ENCODE measurements at places on chromosomes 1 and 21.

- DNase-seq, result no peak
Observed at GRCh38 chr21:38661197-38661871, 144.4 kb upstream of the ETS2 start.

DNA sequence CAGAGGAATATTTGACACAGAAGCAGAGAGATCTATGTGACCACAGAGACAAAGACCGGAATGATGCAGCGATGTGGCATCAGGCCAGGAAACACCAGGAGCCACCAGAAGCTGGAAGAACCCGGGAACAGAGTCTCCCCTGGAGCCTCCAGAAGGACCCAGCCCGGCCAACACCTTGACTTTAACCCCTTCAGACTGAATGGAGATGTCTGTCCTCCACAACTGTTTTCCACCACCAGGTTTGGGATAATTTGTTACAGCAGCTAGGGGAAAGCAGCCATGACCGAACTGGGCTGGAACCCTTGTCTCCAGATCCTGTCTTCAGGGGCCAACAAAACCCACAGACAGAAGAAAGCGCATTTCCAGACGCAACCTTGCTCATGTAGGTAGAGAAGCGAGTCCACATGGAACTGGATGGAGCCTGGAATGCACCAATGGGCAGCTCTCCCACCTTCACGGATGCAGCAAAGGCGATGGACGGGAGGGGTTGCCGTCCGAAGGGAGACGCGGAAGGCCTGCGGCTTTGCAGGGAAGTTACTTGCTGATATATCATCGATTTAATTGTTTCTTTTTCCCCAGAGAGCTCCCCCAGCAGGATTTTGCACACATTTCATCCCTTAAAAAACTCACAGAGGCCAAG is 396.6 kb downstream of the NPHP4 start:
- DNase-seq, result no peak

DNA sequence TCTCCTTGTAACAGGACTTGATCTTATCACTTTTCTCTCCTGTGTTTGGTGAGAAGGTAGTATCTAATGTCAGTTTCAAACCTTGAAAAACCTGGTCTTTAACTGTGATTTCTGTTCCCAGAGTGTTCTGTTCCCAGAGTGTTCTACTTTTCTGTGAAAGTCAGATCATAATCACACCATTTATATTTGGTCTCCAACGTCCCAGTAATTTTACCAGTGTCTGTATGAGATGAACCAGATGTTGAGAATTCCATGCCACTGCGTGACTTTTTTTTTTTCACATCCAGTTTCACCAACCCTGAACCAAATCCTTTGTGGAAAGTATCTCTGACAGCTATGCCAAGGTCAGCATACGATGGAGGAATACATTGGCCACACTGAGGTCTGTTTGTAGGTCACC is 365.2 kb downstream of the USP25 start:
- DNase-seq, result no peak

- DNase-seq, result no peak
Observed at GRCh38 chr1:167472752-167473521, 45.4 kb downstream of the CD247 start.

- no peak for DNase-seq
Observed at GRCh38 chr1:232457595-232457994, 172.3 kb downstream of the SIPA1L2 start.

DNA sequence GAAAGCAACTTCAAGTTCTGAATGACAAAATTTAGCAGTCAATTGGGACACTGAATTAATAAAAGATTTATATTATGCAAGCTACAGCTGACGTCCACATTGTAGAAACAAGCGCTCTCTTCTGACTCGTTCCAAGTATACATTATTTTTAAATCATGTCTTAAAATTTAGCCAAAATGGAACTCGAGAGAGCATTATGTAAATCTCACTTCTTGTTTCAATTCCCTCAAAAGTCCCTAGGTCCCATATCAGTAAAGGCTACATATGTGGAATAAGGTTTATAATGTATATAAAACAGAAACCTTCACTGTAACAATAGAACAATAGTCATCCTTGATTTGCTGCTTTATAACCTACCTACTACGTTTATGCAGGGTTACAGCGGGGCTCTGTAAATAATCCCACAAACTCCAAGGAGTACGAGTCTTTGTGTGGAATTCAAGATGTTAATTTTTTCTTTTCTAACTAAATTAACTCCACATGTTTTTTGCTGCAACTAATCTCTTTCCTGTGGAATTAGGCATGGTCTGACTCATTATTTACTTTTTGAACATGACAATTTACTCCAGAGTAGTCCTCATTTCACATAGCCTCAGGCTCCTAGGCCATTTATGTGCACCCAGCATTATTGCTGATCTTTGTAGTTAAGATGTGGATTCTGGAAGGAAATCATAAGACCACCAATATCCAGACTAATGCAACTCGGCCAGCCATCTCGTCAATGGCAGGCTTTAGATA is 785.1 kb downstream of the LTN1 start:
- no peak for DNase-seq

DNA sequence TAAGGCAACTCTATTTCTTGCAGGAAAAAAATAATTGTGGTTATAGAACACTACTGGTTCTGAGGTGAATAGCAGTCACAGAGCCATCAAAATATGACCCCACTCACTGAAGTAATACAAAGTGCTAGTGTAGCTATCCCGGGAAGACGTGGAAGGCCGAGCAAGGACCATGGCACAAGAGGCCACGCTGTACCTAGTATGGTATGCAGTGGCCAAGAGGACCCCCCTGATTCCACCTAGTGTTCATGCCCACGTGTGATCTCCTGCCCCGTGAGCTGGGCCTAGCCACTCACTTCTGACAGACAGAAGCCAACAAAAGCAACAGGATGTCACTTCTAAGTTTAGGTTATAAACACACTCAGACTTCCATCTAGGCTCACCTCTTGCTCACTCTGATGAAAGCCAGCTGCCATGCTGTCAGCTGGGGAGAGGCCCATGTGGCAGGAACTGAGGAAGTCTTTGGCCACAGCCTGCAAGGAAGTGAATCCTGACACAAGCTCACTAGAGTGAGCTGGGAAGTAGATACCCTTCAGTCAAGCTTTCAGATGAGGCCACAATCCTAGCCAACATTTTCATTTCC is 21.7 kb upstream of the LSS start:
- DNase-seq, result no peak

- DNase-seq, result no peak
Observed at GRCh38 chr1:36625253-36625934, 142.7 kb upstream of the CSF3R start.

GRCh38 chr1:156700736-156701531 is 4.4 kb downstream of the CRABP2 start:
- DNase-seq, result no peak

- no peak for DNase-seq
Observed at GRCh38 chr1:247060771-247061170, 17.8 kb downstream of the ZNF670 start.

DNA sequence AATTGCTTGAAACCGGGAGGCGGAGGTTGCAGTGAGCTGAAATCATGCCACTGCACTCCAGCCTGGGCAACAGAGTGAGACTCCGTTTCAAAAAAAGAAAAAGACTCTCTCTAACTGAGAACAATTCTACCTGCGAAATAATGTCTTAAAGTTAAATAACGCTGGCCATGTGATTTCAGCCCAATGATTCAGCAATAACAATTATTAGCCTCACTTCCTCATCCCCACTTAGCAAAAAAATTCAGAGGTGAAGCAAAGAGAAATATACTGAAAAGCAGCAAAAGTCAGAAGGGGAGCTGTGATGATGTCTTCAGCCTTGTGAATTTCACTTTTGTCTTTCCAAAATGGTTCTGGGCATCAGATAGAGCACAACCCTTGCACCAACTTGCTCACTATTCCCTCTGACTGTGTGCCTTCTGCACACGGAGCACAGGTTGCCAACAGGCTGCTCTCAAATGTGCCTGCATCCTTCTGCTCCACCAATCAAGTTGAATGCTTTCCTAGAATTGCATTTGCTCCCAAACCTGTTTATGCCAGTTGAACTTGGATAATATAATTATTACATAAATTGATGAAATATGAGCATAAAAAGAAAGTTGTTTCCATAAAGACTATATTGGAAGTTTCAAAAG is 79.8 kb upstream of the IPO9 start:
- no peak for DNase-seq

- no peak for DNase-seq
Observed at GRCh38 chr21:41887667-41888066, 8.5 kb upstream of the PRDM15 start.

DNA sequence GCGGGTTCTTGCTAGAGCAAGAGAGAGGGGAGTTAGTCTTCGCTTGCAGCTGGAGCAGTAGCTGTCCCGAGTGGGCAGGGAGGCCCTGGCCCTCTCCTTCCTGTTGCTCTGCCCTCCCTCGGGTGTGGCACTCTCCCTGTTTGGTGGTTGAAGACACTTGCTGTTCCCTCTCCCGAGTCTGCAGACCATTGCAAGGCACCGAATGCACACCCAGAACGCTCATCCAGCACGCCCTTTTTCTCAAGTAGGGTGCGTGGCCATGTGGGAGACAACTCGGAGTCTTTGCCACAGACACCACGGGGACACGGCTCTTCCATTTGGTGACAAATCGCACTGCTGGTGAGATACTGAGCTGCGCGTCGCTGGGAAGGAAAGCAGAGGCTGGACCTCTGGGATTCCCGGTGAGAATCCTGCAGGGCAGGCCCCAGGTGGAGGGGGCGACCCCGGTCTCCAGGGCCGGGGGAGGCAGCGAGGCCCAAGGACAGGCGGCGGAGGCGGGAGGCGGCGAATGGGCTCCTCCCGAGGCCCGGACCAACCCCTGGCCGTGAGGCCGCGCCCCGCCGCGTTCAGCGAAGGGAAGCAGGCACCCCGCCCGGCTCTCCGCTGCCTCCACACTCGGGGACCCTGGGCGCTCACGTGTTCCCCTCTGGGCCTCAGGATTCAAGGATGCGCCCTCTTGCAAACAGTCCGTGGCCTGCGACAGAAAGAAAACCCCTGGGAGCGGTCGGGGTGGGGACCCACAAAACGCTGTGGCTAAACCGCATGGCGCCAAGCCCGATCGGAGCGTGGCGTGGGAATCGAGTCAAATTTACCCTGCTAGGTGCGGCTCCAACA is 10.4 kb upstream of the TMEM200B start:
- no peak for DNase-seq

DNA sequence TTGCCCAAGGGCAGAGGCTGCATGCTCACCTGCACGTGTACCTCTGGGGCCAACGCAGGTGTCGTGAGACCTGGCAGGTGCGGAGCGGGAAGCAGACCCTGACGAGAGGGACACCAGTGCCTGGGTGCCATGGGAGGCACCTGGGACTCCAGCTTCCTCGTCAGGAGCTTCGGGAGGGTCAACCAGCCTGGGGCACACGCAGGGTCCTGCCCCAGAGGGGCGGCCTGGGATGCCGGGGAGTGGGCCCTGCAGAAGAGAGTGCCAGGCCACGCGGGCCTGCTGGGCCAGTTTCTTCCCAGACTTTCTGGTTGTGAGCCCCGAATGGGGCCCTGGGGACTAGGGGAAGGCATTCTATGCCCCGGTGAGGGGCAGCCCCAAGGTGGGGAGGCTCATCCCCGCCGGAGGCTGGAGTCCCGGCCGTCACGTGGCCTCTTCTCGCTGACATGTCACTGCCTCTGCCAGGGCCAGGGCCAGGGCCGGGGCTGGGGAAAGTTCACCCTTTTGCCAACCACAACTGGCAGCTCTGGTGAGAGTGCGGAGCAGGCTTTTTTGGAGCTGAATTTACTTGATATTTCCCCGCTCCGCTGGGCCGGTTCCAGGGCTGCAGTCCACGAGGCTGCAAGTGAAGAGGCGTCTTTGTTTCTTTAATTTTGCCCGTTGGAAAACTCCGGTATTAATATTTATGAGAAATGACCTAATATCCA is 38.5 kb upstream of the ACTRT2 start:
- DNase-seq, result no peak

GRCh38 chr1:43354471-43354870 is 4.3 kb upstream of the CDC20 start:
- DNase-seq, result no peak

DNA sequence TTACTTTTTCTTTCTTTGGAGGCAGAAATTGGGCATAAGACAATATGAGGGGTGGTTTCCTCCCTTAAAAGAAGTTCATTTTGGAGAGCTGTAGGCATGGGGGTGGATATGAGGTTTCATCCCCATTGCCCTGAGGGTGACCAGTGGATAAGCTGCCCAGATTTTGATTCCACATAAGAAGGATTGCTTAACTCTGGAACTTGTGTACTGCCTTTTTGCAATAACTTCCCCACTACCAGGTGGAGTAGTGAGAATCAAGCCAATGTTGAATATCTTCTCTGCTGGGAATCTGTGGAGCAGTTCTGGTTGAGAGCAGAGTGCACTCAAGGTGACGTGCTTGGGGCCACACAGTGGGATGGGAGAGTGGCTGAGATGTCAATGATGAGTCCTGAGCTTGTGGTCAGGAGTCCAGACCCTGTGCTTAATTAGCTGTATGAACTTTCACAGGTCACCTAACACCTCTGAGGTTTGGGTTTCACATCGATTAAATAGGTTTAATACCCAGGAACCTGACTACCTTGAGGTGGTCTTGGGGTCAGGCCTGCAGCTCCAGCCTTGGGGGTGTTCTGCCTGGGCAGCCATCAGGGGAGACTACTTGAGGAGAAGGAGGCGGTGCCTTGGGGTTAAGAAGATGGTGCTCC is 152.9 kb downstream of the FCRL5 start:
- no peak for DNase-seq
